ENCODE measurements at places on chromosomes 5 and 9.
A peak's percentile ranks its signal among the peaks of the same experiment; 100 is the strongest.

DNA sequence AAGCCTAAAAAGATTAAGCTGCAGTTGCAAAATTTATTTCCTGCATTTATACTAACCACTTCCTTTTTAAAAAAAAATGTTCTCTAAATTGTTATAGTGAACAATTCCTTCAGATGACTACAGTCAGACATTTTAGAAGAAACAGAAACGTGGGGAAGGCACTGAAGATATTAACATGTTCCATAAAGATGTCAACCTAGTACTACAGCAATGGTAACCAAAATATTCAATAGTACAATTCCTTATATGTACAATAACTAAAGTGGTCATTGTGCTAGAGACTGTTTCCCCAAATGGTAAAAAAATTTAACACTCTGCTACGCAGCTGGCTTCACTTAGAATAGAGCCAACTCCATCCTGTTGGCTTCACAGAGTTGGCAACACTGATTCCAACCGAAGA, 97.7 kb downstream of the FNBP1 start:
- DNase-seq, result peak; percentile 40

DNA sequence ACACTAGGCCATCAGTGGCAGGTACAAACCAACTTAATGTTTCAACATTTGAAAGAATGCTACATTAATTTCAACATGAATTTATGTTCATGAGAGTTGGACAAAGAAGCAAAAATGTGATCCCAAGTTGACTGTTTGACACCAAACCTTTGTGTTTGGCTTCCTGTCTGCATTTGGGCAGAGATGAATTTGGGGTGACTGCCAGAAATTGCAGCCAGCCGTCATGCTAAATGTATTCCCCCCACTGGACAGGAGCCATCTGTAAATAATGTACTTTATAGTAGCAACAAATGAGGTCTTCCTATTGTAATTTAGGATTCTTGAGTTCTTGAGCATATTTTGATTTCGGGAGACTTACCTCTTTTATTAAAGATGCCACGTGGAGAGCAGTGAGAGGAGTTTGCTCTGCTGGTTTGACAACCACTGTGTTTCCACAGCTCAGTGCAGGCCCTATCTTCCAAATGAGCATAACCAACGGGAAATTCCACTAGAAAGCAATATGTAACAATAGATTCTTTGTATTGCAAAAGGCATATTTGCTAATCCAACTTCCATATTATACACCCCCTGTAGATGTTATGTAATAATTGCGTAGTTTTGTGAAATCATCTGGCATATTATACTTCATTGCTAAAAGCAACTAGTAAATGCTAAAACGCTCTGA, 27.6 kb downstream of the ALDH1A1 start:
- DNase-seq, result peak; percentile 1

GRCh38 chr9:81609782-81610739, 79.3 kb downstream of the TLE1 start:
- DNase-seq, result no peak

DNA sequence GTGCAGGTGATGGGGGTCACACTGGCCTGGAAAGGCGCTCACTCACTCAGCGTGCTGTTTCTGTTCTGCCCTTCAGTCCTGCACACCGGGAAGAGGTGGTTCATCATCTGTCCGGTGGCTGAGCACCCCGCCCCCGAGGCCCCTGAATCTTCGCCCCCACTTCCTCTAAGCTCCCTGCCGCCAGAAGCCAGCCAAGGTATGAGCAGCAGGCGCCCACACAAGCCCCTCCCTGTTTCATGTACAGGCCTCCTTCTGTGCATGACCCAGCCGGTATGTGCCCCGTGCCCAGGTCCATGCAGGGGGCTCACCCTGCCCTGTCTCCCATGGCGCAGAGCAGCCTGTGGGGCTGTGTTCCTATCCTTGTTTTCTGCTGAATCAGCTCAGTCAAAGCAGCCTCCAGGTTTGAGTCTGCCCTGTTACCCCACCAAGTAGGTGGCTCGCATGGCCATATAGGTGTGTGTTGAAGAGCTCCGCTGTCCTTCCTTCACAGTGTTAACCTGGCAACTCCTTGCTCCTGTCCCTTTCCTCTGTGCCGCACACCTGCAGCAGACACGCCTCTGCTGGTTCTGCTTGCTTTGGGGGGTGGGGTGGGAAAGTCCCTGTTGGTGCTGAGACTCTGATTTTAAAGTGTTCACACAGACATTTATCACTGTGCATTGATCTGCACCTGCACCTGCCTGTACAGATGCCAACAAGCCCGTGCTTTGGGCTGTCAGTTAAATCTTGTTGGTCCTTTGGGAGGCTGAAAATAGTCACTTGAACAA, 84.8 kb downstream of the WNK2 start:
- DNase-seq, result peak; percentile 18

DNA sequence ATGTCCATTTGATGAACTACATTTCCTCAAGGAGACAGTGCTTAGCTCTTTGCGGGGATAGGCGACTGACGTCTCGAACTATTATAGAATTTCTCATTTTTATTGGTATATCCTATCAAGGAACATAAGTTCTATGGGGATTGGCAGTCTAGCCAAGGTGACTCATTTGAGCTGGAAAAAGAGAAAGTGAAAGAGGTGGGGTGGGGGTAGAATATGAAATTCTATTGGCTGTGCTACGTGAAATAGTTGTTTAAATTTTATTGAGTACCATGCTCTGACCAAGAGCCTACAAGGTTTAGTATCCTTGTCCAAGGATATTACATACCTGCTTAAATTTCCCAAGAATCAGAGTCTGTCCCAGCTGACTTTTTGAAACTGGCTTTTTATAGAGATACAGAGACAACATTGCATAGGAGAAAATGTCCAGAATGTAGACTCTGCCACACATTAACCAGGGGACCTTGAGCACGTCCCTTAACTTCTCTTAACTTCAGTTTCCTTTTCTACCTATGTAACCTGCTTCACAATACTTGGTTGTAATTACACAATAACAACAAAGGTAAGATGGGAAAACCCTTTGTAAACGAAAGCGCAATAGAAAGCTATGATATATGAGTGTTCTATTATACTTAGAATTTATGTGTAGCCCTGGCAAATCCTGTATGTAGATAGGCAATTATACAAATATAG, 226.4 kb upstream of the WWC1 start:
- no peak for DNase-seq

GRCh38 chr5:148840531-148840930, 14.1 kb downstream of the ADRB2 start:
- DNase-seq, result no peak

GRCh38 chr5:171422902-171423663, 3.6 kb downstream of the FGF18 start:
- no peak for DNase-seq

- peak; percentile 1 for DNase-seq
These were observed 138.1 kb upstream of the GRAMD2B start for GRCh38 chr5:126284977-126285696.

DNA sequence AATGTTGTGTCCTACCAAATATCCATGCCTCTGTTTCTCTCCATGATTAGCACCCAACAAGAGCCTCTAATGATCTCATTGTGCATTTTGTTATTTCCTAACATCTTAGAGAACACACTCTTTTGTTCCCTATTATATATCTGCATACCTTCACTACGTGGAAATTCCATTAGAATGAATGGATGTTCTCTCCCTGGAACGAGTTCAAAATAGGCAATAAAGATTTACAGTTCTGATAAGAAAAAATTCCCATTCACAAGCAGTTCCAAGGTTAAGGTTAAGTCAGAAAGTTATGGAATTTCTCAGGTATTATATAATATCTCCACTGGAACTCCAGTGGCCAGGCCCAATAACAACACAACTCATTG, 83.7 kb downstream of the TRPM6 start:
- DNase-seq, result no peak

DNA sequence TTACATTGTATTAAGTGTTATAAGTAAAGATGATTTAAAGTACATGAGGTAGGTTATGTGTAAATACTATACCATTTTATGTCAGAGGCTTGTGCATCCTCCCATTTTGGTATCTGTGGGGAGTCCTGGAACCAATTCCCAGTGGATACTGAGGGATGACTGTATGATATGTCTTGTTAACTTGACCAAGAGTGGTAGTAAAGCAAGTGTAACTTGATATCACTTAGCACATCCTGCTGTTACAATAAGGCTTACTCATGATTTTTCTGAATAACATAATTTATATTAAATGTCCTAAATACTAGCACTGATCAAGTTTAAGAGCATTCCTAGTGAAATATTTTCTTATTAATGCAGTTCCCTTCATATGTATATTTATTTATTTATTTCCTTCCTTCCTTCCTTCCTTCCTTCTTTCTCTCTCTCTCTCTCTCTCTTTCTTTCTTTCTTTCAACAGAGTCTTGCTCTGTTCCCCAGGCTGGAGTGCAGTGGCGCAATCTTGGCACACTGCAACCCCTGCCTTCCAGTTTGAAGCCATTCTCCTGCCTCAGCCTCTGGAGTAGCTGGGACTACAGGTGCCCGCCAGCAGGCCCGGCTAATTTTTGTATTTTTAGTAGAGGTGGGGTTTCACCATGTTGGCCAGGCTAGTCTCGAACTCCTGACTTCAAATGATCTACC, 7.5 kb downstream of the NDFIP1 start:
- DNase-seq, result no peak

DNA sequence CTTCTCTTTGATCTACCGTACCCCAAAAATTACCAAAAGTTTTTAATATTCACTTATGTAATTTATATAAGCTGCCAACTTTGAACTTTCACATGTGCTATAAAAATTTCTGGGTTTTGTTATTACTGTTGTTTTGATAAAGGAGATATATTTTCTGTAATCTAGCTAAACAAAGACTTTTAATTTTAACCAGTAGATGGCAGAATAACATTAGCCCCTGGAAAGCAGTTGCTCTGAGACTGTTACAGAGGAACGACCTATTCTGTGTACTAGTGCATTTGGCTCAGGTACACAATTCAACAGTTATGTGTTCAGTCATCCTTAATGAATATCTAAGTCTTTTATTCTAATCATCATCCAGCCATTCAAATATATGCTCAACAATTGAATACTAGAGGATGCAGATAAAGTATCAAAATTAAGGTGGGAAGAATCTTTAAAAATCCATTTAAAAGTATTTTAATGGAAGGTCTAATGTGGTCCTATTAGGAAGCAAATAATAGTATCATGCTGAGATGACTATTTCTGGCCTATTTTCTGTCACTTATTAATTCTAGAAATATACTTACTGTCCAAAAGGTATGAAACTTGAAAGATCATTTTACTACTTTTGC, 8.6 kb downstream of the KLHL9 start:
- DNase-seq, result peak; percentile 75

GRCh38 chr9:126604059-126605055, 9.4 kb upstream of the LMX1B start:
- no peak for DNase-seq

DNA sequence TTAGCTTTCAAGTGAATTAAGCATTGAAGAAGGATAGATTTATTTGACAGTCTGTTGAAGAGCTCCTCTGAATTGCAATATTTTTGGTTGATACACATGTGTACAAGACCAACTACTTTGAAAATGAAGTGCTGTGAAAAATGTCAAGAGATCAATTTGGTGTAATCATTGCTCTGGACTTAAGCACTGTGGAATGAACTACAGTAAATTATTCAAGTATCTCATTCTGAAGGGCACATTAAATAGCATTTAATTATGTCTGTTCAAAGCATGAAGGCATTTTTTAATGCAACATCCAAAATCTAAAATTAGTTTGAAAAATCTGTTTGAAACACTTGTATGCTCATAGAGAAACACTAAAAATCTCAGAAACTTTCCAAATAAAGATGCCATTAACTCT, 107.5 kb downstream of the CDH18 start:
- DNase-seq, result no peak

DNA sequence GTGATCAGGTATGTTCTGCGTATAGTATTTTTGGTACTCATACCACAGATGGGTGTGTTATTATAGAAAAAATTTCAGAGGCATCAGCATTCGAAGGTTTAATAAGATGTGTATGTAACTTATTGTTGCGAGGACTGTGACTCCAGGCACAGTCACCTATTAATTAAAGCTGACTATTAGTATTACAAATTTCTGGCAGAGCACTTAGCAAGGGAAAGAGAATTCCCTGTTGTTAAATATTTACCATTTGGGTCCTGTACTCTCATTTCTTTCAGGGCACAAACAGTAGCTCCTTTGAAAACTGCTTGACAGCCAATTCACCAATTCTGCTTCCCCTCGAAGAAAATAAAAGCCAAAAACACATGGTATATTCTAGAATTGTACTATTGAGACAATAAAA, 653.8 kb downstream of the ELAVL2 start:
- no peak for DNase-seq

GRCh38 chr5:103295871-103296270, 37.3 kb downstream of the MACIR start:
- DNase-seq, result no peak

GRCh38 chr9:126615245-126615790, 1.6 kb downstream of the LMX1B start:
- no peak for DNase-seq

- DNase-seq, result no peak
These were observed 820.8 kb downstream of the MAT2B start for GRCh38 chr5:164326219-164326618.

DNA sequence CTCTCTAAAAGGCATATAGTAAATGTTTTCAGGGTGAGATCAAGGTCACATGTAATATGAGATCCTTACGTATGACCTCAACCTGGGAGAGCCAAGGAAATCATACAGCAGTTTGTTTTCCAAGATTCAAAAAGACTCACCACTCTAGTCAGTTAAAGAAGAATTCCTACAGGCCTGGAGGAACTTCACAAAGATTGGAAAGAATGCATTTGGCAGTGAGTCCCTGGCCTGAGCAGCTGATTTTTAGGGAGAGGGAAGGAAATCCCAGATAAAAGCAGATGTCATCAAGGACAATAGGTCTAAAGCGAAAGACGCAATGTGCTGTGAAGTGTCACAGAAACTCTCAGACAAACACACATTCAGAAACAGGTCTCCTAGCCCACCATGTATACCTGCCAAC, 424.0 kb upstream of the ZNF462 start:
- no peak for DNase-seq

DNA sequence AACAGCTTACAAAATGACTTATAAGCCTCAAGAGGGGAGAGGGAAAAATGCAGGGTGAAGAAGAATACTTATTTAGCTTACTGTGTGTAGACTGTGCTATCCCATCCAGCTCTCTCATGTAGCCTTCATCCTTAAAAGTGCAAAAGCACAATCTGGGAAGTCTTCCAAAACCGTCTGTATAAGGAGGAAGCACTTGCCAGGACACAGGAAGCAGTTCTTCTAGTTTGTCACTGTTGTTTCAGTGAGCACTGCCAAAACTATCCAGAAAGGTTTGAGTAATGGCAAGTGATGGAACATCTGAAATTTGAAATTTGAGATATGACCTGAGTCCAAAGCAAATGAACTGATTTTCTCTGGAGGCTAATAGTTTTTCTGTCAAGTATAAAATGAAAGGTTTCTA, 140.8 kb upstream of the ISL1 start:
- no peak for DNase-seq

- DNase-seq, result no peak
These were observed 230.5 kb upstream of the IZUMO3 start for GRCh38 chr9:24776226-24776625.

DNA sequence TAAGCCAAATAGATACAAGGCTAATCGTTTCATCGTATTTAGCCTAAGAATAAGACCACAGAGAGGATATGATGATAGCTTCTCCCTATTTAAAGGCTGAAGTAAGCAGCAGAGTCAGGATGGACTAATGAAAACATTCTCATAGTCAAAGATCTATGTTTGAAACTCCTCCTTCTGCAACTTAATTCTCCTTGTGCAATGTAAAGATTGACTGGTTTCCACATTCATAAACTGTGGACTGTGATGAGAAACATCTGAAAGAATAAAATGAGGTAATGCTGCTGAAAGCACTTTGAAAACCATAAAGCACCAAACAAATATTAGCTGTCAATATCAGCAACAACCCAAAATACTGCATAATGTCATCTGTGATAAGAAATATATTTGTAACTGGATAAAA, 361.9 kb downstream of the CSNK1G3 start:
- no peak for DNase-seq
